ELR (cell line): ENCODE measurements at places on chromosomes 4 and X.

DNA sequence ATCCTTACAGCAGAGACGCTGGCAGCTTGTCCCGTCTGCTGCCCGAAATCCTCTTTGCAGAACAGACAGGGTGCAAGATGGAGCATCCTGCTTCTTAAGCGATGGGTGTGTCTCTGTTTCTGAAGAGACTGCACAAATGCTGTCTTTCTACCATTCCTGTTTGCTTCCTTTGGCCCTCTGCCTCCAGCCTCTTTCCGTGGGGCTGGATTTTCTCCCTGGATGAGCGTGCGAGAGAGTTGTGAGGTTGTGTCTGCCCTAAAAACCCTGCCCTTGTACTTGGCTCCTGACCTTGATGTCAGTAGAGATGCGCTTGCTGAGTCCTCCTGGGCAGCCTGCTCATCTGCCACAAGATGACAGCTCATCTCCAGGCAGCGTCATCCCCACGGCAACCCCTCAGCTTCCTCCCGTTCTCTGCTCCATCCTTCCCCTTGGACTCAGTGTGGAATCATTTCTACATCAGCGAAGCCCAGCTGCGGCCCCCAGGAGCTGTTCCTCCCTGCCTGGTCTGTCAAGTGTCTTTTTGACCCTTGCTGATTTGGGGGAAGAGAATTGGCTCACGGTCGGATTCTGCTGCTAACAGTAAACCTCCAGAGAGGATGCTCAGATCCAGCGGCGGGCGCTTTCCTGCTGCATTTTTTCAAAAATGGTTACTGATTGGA, 246.2 kb downstream of the ASMT start:
- DNase-seq = no peak

GRCh38 chrX:56600141-56600540, 36.7 kb downstream of the UBQLN2 start:
- DNase-seq = no peak

DNA sequence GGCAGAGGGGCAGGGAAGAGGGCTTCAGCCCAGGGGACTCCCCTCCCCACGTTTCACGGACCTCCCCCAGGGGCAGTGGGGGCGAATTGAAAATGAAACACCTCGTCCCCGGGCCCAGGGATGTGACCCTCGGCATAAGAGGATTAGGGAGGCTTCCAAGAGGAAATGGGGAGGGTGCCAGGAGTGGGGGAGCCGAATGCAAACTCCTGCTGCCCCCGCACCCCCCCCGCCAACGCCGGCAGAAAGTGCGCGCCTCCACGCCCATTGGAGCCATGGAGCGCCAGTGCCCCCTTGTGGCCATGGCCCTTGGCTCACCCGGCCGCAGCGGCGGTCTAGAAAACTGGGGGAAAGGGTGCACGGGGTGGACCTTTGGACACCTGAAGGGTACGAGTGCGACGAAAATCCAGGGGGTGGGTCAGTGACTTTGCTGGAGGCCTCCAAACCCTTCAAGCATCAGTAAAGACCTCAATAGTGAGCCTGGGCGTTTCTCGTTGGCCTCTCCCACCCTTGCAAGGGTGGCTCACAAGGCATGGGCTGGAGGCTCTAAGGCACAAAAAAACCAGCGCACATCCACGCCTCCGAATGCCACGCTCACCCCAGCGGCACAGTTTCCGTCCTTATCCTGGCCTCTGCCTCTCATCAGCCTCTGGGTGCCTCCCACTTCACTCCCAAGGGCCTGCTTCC, 120.8 kb upstream of the PJA1 start:
- DNase-seq = peak; percentile 40

GRCh38 chrX:149518236-149518635, 13.1 kb upstream of the IDS start:
- no peak for DNase-seq

GRCh38 chrX:37825215-37825842, 22.0 kb downstream of the DYNLT3 start:
- peak; percentile 48 for DNase-seq

- peak; percentile 42 for DNase-seq
These were observed 47.2 kb upstream of the ELOVL6 start for GRCh38 chr4:110245577-110245976.

DNA sequence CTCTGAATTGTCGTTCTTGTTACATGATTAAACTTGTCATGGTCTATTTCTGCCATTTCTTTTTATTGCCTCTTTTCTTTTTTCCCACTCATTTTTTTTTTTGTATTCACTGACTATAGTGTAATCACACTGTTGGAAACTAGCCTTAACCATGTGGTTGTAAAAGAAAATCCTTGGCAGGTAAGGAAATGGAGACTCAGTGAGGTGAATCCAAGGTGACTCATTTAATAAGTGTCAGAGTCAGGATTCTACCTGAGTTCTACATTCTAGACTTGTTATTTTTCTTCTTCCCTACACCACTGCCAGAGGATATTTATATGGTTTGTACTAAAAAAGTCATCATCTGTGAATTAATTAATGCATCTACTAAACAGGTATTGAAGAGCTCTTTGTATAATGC, 152.2 kb downstream of the CBLL2 start:
- DNase-seq = no peak

GRCh38 chrX:66012094-66012534, 27.8 kb downstream of the VSIG4 start:
- DNase-seq = no peak

- DNase-seq = peak; percentile 67
These were observed 884.0 kb upstream of the INTU start for GRCh38 chr4:126748736-126749135.

GRCh38 chr4:87811977-87812376, 12.6 kb downstream of the IBSP start:
- no peak for DNase-seq

GRCh38 chr4:84916227-84916626, 50.3 kb downstream of the WDFY3 start:
- DNase-seq = no peak

- no peak for DNase-seq
These were observed 12.5 kb downstream of the KLHL15 start for GRCh38 chrX:24014388-24015018.

GRCh38 chrX:141405486-141405852, 163.2 kb upstream of the SPANXC start:
- peak; percentile 72 for DNase-seq

DNA sequence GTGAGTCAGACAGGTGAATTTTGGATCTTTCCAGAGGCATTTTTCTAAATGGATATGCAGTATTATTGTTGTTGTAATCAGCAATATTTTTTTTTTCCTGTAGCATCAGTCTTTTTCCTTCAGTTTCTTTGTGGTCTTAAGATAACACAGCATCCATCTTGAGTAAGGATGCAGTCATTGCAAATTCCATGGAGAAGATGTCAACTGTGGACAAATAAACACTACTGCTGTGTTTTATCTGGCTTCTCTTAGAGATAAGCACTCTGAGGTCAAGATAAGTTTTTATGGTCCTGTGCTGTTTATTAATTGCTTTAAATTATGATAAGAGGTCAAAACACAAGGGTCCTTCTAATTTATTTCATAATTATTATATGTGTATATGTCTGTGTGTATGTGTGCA, 1255.7 kb downstream of the ADGRL3 start:
- peak; percentile 38 for DNase-seq

DNA sequence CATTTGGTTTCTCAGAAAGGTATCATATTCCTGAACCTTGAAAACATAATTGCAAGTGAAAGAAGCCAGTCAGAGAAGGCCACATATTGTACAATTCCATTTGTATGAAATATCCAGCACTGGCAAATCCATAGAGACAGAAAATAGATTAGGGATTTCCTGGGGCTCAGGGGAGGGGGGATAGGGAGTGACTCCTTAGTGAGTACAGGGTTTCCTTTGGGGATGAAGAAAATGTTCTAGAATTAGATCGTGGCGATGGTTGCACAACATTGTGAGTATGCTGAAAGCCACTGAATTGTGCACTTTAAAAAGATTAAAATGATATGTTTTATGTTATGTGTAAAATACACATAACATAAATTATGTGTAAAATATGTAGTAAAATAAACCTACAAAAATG, 10.3 kb downstream of the XPNPEP2 start:
- no peak for DNase-seq

- no peak for DNase-seq
These were observed 35.1 kb downstream of the CYTL1 start for GRCh38 chr4:4984186-4984585.

DNA sequence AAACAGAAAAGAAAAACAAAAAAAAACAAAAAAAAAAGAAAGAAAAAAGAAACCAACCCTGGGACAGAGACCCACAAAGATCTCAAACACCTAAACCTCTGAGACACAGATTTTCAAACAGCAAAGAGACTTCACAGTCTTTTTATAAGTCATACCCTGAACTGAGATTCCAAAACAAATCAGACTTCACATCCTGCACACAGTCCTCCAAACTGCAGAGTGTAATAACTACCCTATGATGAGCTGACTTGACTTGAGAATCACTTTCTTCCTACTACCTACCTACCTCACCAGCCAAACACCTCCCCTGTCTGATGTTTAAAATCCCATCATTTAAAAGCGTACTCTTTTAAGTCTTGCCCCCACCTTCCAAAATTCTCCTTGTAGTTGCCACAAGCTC, 25.2 kb upstream of the GLOD5 start:
- no peak for DNase-seq

GRCh38 chr4:79178760-79179159, 147.1 kb downstream of the NAA11 start:
- DNase-seq = no peak

DNA sequence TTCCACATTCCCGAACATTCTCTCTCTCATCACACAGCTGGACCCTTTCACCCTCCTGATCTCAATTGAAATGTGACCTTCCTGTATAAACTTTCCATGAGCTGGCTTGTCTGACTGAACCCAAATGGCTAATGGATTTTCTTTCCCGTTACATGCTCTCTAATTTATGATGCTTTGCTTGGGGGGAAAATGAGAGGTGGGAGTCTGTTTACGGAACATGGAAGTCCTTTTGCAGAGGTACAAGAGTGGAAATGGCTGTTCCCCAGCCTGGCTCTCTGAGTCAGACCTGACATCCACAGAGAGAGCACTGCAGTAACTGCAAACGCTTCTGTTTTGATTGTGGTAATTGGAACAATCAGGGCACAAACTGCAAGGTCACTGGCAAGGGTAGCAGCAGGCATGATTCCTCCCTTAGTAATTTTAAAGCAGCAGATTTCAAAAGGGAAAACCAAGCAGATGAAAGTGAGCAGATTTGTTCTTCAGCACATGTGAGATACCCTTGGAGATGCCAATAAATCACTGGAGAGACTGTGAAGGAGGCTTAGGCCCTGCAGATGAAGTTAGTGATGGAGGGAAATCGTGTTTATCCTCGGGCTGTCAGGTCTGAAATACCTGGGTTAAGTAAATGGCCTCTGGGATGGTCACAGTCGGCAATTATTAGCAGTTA, 83.9 kb downstream of the SNCA start:
- peak; percentile 60 for DNase-seq

DNA sequence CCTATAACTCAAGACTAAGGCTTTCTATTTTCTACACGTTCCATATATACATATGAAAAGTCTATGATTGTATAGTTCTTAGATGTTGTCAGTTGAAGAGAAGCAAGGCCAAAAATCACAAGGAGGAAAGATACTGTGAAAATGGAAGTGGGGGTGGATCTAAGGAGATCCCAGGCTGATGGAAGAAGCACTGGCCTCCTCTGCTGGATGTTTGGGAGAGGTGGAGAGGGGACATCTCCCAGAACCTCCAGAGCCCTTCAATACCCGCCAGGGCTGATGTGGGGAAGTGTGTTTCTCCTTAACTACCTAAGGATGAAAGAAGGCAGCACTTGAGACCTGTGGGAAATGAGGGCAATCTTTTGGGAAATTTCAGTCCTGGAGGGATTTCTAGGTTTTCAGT, 67.4 kb downstream of the RASGEF1B start:
- no peak for DNase-seq

DNA sequence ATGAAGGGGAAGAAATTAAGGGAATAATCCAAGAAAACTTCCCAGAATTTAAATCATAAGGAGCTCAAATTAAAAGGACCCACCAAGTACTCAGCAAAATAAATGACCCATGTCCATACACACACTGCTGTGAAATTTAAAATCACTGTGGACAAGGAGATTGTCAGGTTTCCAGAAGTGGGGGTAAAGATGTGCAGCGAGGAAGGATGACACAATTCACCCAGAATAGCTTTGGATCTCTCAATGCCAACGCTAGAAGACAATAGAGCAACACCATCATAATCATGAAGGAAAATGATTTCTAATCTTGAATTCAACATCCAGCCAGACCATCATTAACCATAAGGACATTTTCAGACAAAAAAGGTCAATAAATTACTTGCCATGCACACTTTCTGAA, 65.7 kb downstream of the CASK start:
- no peak for DNase-seq

GRCh38 chr4:101259876-101260275, 87.5 kb downstream of the PPP3CA start:
- peak; percentile 17 for DNase-seq

GRCh38 chr4:152161676-152162330, 374.1 kb downstream of the FBXW7 start:
- peak; percentile 25 for DNase-seq

DNA sequence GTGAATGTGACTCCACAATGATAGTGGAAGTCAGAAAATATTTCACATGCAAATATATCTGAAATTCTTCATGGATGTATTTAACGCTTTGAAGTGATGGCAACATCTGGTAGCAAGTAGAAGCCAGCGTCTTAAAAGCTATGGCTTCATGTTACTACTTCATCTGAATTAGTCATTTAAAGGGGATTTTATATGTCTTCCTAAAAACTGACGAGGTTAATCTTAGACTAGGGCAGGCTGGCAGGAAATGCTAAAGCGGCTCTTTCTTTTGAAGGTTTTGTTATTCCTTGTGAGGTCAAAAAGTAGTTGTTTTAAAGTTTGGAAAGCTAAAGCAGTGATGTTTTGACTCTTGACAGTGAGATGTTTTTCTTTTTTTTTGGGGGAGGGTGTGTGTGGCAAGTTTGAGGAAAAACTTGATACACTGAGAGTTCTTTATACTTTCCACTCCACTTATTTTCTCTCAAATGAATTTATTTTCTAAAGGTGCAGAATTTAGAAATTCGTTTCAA, 22.6 kb downstream of the PLS3 start:
- peak; percentile 66 for DNase-seq

- no peak for DNase-seq
These were observed 297.9 kb upstream of the LCORL start for GRCh38 chr4:18319431-18319830.

DNA sequence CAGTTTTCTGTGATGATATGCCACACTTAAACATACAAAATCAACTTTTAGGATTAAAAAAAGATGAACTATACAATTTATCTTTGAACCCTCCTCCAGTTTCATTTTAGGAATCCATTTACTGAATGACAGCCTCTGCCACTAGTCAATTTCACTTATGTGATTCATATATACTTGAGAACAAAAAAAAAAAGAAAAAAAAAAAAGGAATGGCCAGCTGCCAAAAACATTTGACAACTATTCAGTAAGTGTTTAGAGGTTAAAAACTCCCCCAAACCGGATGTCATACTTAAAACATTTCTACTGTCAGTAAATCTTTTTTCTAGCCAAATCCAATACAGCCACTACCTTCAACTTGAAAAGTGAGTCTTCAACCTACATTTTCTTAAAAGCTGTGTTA, 266.7 kb upstream of the MAGEB2 start:
- peak; percentile 28 for DNase-seq

- DNase-seq = no peak
These were observed 21.1 kb downstream of the HOPX start for GRCh38 chr4:56659946-56660345.
